Activated CD8-positive, alpha-beta memory T cell treated with anti-CD3 and anti-CD28 coated beads, Interleukin-2, amount 50 U/mL, for 48 hours (primary cell): ENCODE measurements at places on chromosomes 6 and 20.

GRCh38 chr20:18032977-18033892 is 24.5 kb downstream of the OVOL2 start:
- DNase-seq = no peak

DNA sequence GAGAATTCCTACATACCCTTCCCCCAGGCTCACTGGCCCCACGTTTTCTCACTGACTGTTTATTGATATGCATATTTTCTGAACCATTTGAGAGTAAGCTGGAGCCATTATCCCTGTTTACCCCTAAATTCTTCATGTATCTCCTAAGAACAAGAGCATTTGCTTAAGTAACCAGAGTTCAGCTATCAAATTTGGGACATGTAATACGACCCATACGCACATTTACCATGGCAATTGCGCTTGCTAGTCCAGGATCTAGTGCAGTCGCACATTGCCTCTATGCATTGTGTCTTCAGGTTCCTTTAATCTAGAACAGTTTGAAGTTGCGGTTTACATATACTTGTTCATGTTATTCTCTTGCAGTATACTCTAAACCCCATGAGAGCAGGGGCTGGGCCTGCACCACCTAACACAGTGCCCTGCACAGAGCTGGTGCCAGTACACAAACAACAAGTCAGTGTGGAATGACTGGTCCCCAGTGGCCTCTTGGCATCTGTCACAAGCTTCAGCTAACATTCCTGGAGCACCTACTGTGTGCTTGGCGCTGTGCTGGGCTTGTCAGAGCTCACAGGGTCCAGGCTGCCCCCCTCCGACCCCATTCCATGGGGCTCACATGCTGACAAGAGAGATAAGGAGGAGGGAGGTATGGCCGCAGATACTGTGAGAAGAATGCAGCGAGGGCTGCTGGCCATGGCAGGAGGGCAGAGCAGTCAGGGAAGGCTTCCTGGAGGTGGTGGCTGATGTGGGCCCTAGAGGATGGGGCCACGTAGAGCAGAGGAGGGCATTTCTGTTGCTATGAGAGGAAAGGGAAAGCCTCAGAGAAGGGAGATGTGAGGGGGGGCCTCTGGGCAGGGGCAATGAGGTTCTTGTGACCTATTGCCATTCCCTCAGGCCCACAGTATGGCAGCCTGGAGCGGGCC is 28.1 kb downstream of the SPDEF start:
- no peak for DNase-seq

DNA sequence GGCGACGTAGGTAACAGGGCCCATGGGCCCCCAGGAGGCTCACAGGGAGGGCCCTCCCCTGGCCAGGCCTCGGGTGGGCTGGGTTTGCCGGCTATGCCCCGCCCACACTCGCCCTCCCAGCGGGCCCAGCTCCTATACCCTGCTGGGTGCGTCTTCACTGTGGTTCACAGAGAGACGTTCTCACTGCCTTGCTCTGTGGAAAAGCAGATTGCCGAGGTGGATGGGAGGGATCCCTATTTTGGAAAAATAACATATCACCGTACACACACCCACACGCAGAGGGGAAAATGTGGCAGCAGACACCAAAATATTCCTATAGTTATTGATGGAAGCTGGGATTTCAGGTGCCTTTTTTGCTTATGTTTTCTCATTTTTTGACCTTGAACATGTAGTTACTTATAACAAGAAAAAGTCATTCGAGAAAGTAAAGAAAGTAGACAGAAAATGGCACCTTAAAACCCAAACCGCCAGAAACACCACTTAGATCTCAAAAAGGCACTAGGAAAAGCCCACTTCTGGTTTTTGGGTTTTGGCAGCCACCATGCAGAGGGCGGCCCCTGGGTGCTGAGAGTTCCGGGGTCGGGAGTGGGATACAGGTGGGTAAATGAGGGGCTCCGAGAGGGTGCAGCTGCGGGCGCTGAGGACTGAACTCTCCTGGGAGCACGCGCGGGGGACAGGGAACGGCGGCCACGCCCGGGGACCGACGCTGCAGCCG is 49.4 kb downstream of the TMEM242 start:
- DNase-seq = peak; percentile 84

DNA sequence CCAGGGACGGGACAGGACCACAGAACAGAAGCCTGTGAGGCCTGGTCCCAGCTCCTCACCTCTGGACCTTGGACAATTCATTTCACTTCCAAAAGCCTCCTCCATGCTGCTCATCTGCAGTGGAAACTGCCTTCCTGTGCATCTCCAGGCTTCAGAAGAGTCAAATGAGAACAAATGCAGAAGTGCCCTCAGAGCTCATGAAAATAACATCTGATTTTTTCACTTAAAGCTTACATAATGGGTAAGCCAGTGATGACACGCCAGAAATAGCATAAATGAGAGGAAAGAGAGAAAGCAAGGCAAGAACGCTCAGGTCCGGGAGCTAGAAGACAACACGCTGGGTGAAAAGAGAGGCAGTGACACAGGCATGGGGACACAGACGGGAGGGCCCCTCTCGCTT is 7.9 kb downstream of the CNKSR3 start:
- DNase-seq = no peak

GRCh38 chr6:108837236-108837971 is 10.8 kb upstream of the ARMC2 start:
- DNase-seq = no peak

DNA sequence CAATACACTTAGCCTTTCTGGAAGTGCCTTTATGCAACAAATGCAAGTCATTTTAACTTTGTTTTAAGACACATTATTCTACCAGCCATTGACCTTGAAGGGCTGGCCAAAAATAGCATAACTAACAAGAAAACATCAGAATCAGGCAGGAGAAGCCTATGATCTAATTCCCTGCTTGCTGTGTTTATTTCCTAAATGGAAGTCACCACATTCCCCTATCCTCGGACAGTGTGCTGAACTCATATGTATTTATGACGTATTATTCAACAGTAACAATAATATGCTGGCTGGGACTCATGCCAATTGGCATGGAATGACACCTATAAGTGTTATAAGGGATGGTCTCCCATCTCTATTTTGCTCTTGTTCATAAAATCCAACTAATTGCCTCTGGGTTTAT is 140.7 kb downstream of the MAP3K7 start:
- no peak for DNase-seq

DNA sequence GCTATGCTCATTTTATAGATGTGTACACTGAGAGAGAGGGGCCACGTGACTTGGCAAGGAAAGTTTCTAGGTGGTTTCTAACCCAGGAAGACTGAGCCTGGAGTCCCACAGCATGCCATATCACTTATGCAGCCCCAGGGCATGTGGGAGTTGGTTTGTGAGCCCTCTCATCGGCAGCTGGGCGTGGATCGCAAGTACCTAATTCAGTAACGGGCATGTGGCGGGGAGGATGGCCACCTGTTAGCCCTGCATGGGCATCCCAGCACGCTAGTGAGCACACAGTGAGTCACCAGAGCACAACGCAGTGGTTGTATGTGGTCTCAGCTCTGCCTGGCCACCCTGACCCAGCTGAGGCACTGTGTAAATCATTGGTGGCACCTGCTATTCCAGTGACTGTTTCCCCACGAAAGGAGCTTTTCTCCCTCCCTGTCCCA is 88.3 kb downstream of the NINL start:
- DNase-seq = no peak

DNA sequence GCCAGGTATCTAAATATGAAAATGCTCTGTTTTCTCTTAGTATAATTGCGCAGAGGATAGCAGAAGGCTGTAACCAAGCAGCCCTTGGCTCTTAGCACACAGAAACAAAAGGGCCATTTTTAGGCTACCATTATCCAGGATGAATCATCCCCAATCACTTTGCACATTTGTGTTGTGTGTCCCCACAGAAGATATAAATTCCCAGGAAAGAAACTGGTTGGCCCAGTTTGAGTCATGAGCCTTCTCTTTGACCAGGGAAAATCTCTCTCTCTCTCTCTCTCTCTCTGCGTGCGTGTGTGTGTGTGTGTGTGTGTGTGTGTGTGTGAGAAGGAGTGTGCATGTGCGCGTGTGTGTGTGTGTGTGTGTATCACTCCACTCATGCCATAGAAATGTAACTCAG is 178.5 kb downstream of the FRK start:
- no peak for DNase-seq

DNA sequence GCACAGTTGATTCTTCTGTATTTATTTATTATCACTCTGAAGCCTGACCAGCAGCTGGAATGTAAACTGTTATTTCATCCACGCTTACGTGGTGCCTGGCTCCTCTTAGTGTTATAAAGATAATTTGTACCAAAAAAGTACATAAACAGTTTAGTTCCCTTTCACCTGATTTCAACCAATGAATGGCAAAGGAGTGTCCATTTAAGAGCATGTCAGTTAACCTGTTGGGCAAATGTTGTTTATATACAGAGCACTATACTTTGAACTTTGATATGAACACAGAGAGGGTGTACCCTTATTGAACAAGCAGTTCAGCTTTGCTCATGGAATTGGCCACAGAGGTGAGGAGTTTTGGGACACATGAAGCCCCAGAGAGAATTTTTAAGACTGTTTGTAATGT is 7.2 kb upstream of the CTCFL start:
- DNase-seq = no peak

DNA sequence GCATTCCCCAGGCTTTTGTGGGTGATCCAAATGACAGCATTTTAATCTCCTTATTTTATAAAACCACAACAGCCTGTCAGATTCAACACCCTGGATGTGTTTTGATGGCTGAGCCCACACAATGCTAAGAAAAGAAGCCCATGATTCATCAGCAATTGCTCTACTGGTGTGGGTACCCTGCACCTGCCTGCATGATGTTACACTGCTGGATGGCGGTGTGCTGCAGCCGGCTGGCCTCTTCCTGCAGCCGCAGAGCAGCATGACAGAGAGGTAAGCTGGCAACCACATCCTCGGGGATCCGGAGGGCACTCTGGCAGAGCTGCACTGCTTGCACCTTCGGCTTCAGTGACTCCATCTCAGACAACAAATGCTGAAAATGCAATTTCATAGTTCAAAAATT is 327.5 kb downstream of the SYNE1 start:
- peak; percentile 76 for DNase-seq

- no peak for DNase-seq
Measured at GRCh38 chr20:20024942-20025341, 7.8 kb downstream of the NAA20 start.

GRCh38 chr20:41505184-41505583 is 113.0 kb downstream of the CHD6 start:
- DNase-seq = no peak

GRCh38 chr6:22399693-22400092 is 102.9 kb upstream of the PRL start:
- DNase-seq = no peak

DNA sequence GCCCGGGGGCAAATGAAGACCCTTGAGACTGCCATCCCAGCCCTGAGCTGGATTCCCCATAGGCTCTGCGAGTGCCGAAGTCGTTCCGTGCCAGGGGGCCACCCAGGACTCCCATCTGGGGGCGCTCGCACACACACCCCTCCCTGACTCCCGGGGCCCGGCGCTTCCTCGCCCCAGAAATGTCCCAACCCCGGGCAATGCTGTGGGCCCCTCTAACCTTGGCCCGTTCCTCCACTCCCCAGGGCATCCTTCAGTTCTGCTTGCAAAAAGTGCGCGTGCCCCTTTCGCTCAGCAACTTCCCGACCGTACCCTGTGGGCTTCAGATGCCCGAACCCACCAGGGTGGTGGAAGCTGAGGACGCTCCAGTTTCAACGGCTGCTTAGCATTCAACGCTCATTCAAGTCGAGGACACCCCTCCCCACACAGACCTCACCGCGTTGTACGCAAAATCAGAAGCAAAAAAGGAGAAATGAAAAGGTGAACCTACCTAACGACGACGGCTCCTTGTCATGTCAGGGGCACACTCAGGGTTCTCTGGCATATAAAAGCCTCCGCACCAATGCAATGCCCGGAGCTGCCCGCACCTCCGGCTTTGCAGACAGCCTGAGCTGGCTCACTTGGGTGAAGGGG is 25.3 kb downstream of the RIPOR2 start:
- DNase-seq = peak; percentile 78

GRCh38 chr6:19669206-19669605 is 168.0 kb upstream of the ID4 start:
- no peak for DNase-seq

DNA sequence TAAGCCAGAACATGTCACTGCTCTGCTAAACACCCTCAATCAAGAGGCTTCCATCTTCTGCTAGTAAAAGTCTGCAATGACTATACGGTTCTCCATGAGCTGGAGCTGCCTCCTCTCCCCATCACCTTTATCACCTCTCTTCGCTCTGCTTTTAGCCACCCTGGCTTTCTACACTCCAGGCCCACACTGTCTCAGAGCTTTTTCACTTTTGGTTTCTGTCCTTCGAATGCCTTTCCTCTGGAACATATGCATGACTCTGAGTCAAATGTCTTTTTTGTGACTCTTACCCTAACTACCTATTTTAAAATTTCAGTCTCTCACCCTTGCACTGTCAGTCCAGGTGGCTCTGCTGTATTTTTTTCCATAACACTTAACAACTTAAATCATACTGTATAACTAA is 525.4 kb upstream of the RNF217 start:
- DNase-seq = no peak

DNA sequence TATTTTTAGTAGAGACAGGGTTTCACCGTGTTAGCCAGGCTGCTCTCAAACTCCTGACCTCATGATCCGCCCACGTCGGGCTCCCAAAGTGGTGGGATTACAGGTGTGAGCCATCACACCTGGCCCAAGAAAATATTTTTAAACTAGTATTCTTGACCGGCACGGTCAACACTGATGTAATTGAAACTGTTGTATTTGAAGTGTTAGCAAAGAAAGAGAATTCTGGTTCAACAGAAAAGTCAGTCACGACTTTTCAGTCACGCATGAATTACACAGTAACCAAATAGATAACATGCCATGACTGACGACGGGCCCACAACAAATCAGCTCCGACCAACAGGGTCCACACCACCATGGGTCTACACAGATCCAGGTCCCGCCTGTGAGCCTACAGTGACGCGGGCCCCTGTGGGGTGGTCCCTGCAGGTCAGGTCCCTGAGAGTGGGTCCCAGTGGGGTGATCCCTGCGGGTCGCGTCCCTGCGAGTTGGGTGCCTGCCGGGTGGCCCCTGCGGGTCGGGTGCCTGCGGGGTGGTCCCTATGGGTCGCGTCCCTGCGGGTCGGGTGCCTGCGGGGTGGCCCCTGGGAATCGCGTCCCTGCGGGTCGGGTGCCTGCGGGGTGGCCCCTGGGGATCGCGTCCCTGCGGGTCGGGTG is 1.0 kb downstream of the GMEB2 start:
- peak; percentile 75 for DNase-seq

- no peak for DNase-seq
Measured at GRCh38 chr6:137240168-137240567, 21.0 kb upstream of the IFNGR1 start.

DNA sequence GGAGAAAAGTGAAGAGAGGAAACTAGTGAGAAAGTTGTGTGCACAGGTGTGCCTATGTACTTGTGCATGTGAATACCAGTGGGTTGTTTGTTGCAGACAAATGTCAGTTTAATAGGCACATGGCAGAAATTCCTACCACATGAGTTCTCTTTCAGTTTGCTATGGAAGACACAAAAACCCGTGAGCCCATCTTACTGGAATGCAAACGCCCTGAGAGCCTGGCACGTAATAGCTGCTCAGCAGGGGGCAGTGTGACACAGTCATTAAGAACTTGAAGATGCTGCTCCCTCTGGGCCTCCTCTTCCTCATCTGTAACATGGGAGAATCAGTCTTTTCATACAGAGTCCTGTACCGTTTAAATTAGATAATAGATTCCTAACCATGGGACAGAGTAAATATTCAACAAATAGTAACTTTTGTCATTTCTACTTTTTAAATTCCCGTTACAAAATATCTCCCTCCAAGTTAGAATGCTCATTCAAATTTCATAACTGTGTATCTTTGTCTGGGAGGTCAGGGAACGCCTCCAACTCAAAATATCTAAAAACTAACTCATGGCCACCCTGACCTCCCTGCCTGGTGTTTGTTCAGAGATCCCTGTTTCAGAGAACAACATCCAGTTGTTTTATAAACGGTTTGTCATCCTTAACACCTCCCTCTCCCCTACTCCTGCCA is 802.9 kb downstream of the MAFB start:
- no peak for DNase-seq
